Hematopoietic multipotent progenitor cell (in vitro differentiated cells): ENCODE measurements at places on chromosomes 12 and 14.

GRCh38 chr12:40980427-40980961, 207.6 kb upstream of the PDZRN4 start:
- DNase-seq = no peak

GRCh38 chr14:89912221-89912620, 42.3 kb downstream of the EFCAB11 start:
- DNase-seq = no peak

- no peak for DNase-seq
These were observed 1.0 kb downstream of the MAP3K12 start for GRCh38 chr12:53498235-53498630.

DNA sequence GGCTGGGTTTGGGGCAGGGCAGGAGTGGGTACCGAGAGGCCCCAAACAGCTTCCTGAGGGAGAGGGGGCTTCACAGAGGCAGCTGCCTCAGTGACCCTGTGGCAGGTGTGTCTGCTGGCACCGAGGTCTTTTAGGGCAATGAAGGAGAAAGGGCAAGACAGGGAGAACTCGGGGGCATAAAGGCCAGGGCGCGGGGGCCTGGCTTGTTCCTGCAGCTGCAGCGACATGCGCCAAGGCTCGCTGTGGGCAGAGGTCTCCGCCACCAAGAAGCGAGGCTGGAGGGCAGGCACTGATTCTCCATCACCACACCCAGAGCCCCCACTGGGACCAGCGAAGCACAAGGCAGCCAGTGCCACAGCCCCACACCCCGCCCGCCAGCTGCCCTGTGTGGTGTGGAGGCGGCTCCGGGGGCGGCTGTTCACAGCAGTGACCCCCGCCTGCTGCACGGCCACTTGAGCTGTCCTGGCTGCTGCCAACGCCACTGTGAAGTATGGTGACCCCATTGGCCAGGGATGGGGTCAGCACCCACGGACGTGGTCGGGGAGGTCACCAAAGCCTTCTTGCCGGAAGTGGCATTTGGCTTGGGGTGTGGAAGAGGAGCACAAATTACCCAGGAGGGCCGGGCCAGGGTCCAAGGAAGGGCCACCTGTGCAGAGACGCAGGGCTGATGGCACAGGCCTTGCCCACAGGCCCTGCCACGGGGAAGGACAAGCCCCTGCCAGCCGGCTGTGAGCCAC, 16.4 kb downstream of the BAG5 start:
- DNase-seq = no peak

DNA sequence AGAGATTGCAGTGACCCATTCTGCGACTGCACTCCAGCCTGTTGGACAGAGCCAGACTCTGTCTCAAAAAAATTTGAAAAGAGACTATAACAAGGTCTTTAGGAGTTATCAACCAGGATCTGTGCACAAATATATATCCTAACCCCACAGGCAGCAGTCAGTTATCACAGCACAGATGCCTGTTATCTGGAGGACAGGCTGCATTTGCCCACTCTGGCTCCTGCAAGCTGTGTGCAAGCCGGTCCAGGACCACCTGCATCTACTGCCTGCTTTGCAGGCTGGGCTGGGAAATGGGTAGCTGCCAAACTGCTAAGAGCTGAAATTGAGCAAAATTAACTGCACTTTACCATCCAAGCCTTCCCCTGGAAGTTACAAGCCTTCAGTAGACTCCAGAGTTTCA, 21.4 kb upstream of the RCOR1 start:
- no peak for DNase-seq

- no peak for DNase-seq
These were observed 4.0 kb downstream of the CDK17 start for GRCh38 chr12:96396209-96396608.

GRCh38 chr12:95553197-95553943, 2.1 kb upstream of the USP44 start:
- DNase-seq = peak; percentile 29

DNA sequence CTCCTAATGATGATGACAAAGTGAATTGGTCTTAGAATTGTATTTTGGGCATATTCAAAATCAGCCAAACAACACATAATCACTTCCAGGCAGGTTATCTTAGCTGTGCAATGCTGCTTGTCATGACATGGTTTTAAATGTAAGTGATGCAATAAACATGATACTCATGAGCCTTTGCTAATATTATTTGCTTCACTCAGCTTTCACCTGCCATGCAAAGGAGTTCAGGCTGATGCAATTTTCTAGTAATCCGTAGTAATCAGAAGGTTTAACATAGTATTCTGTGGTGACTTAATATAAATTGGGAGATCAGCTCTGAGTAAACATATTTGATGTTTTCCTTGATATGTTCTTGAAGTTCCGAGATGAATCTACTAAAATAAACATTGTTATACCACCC, 29.1 kb downstream of the TMEM260 start:
- no peak for DNase-seq

GRCh38 chr12:52708010-52708409, 4.7 kb upstream of the KRT77 start:
- no peak for DNase-seq

DNA sequence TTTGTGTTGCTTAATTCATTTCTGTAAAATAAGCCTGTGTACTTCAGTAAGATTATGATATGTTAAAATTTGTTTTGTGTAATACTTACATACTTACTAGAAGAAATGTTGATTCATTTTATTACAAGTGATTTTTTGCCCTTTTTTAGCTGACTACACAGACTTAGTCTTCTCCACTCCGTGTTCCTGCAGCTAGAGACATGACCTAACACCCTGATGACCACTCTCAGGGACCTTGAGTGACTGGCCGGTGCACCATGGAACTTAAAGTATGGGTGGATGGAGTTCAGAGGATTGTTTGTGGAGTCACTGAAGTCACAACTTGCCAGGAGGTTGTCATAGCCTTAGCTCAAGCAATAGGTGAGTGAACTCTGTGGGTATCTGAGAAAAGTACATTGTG, 69.8 kb downstream of the BHLHE41 start:
- no peak for DNase-seq

DNA sequence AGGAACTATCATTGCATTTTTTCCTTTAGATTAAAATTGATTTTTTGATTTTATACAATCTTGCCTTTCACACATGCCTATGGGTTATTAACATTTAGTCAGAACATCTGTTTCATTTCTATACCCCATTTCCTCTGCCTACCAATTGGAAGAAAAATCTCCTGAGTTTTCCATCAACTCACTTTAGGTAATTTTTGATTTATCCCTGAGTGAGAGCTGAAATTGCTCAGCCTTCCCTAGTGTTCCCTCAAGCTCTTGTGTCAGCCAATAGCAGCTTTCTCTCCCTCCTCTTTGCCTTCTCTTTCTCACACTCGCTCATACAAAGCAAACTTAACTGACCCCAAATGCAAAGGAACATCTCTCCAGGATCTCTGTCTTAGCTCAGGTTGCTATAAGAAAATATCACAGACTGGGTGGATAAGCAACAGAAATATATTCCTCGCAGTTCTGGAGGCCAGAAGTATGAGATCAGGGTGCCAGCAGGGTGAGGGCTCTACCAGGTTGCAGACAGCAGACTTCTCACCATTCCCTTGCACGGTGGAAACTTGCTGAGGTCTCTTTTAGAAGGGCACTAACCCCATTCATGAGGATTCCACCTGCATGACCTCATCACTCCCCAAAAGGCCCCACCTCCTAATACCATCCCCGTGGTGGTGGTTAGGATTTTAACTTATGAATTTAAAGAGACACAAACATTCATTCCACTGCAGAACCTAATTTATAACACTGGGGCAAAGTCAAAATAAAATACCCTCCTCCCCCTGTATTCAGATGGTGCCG, 224.2 kb upstream of the SFSWAP start:
- DNase-seq = no peak

- no peak for DNase-seq
These were observed 319.2 kb upstream of the PRICKLE1 start for GRCh38 chr12:42908712-42909111.

DNA sequence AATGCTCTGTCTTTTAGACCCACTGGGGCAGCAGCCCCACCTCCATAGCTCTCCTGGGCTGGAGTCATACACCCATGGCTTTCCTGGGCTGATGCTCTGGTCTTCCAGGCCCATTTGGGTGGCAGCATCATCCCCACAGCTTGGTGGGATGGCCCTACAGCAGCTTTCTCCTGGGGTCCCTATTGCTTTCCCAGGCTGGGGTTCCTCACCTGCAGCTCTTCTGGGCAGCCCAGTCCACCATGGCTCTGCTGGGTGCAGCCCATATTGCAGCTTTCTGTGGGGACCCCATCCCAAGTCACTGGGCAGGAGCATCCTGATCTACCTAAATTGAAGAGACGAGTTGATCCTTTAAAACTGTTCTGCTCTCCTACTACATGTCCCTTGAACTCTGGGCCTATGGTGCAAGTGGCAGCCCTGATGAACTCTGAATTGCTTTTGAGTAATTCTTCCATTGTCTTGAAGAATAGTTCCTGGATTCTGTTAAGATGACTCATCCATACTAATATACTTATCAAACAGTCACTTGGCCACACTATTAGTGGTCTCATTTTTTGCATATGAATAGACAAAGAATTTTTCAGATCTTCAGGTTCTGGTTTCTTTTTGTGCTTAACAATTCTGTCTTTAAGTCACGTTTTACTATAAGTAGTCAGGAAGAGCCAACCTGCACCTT, 390.1 kb downstream of the DPF3 start:
- no peak for DNase-seq

- DNase-seq = no peak
These were observed 121.2 kb upstream of the LRIG3 start for GRCh38 chr12:59041241-59042121.

GRCh38 chr14:93905623-93906022, 21.5 kb upstream of the FAM181A start:
- no peak for DNase-seq

- DNase-seq = no peak
These were observed 79.9 kb downstream of the SPRING1 start for GRCh38 chr12:116657921-116658495.

GRCh38 chr12:68158432-68158831, 1.1 kb downstream of the IFNG start:
- DNase-seq = peak; percentile 66

GRCh38 chr12:130748786-130749185, 32.7 kb upstream of the RIMBP2 start:
- no peak for DNase-seq

GRCh38 chr12:98154850-98155249, 360.5 kb upstream of the TMPO start:
- no peak for DNase-seq

GRCh38 chr12:75488553-75488952, 8.0 kb downstream of the GLIPR1 start:
- no peak for DNase-seq

- DNase-seq = no peak
These were observed 2.5 kb downstream of the P2RX2 start for GRCh38 chr12:132620899-132621656.

DNA sequence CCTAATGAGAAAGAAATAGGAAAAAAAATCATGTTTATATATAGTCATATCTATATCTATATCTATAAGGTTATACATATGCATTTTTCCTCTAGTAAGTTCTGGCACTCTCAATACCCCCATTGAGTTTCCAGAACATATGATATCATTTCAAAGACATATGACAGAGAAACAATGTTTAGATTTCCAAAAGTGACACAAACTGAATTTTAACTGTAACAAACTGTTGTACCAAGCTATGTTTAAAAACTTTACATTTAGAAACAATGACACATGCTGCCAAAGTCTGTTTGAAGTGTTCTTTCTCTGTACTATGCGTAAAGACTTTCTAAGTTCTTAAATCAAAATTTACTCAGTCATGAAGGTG, 171.6 kb downstream of the PRKD1 start:
- no peak for DNase-seq

GRCh38 chr12:26298785-26299621, 103.6 kb downstream of the SSPN start:
- no peak for DNase-seq

DNA sequence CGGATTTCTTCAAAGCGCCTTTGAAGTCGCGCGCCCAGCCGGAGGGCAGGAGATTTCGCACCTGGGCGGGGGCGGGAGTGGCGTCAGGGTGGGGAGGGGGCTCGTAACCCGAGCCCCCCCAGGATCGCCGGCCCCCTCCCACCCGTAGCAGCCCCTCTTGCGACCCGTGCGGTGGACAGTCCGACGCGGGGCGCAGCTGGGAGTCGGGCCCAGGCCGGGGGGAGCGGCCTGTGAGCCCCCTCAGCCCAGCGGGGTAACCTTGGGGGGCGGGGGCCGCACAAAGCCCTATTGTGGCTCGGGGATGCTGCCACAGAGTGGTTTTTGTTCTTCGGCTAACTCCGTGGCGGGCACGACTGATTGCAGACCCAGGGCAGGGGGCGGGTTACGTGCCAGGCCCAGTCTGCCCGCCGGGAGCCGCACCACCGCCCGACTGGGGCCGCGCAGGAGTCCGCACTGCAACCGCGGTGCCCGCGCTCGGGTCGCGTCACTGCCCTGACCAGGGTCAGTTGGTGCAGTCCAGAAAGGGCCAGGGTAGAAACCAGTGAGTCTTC, 4.2 kb upstream of the AAAS start:
- no peak for DNase-seq

DNA sequence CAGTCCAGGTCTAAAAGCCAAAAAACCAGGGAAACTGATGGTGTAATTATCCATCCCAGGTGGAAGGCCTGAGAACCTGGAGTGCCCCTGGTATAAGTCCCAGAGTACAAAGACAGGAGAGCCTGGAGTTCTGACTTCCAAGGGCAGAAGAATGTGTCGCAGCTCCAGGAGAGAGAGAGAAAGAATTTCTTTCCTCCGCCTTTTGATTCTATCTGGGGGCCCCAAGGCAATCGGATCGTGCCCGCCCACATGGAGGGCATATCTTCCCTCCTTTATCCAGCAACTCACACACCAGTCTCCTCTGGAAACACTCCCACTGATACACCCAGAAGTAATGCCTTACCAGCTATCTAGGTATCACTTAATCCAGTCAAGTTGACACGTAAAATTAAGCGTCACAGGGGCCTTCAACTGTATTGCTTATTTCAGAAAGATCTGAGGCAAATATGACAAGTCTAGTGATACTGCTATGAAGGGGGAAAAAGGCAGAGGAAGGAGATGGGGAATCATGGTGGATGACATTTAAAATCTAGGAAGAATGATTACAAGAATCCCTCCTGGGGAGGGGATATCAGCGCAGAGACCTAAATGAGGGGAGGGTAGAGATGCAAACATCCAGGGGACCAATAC, 30.5 kb upstream of the LRP6 start:
- no peak for DNase-seq

DNA sequence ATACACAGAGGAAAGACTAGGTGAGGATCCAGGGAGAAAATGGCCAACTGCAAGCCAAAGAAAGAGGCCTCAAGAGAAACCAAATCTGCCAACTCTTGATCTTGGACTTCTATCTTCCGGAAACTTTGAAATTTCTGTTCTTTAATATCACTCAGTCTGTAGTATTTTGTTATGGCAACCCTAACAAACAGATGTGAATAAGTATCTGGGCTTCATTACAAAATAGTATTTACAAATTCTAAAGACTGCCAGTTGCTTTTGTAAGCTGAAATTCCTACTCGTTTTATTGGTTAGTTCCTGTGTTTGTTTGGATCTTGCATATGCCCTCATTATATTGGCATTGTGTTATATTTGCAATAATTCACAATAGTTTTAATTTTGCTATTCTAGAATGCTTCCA, 143.2 kb upstream of the USP15 start:
- no peak for DNase-seq

GRCh38 chr12:93130366-93131054, 201.4 kb upstream of the EEA1 start:
- DNase-seq = no peak
